A673 (cell line): ENCODE measurements at places on chromosomes 6 and 20. TPM values are rescaled to one million over a fixed set of nuclear protein-coding genes. Genes with fewer than 3 reads are reported as not detected.

The PRKN gene
- 1.2 and 1.3 TPM in 2 replicates for total RNA-seq

DNA sequence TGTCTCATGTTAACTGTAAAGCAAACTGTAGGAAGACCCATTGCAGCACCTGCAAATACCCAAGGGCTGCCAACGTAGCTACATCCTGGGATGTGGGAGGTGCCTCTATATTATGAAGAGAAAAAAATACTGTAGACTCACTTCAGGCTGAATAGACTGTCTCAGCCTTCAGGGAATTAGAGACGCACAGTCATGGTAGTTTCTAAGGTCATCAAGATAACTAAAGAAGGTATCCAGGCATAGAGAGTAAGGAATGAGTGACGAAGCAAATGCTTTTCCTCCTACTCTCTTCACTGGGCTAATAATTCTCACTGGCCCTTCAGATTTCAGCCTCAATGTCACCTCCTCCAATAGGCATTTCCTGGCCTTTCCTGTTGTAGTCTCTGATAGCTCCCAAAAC is 121.6 kb upstream of the ECI2 start:
- no peak for DNase-seq
- H3K4me1 ChIP-seq, result no peaks in the 10 kb centered on the region
- H3K27ac ChIP-seq, result no peak overlapping the region
- H3K27me3 ChIP-seq, result no peaks in the 10 kb centered on the region
- no peak overlapping the region for H3K4me3 ChIP-seq

DNA sequence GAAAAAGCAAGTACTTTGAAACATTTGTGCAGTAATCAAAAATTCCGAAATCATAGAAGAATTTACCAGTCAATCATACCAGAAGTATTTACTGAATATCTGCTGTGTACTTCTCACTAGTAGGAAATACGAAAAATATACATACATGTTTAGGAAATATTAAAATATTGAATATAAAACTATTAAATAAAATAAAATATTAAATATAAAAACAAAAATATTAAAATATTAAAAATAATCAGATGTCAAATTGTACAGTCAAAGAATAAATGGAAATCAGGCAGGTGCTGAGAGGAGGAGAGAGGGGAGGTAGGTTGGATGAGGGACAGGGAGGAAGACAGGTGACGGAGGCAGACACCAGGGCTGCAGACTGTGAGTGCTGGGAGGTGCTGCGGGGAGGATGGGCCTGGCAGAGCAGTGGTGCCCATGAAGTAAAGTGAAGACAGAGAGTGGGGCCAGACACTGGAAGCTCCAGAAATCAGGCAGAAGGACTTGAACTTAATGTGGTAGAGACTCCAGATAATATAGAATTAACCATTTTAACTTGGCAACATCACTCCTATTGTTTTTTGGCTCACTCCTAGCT is 55.9 kb downstream of the PRKN start:
- no peaks in the 10 kb centered on the region for H3K36me3 ChIP-seq
- no peaks in the 10 kb centered on the region for H3K4me1 ChIP-seq
- no peak overlapping the region for H3K4me3 ChIP-seq
- no peak for DNase-seq

DNA sequence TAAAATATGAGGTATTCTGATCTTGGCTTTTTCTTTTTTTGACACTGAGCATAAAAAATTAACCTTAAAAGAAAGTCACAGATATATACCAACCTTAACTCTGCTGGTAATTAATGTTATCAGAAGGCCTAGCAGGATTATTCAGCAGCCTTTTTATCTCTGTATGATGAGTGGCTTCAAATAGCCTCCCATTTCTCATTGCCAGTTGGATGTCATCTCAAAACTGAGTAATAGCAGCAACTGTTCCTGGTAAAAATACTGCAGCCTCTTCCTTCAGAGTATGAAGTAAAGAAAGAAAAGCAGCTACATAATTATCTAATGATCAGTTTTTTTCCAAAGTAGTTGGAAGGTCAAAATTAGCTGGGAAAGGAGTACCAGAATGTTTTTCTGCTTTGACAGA is 24.9 kb upstream of the HDGFL1 start:
- no peaks in the 10 kb centered on the region for H3K27me3 ChIP-seq
- no peaks in the 10 kb centered on the region for H3K4me1 ChIP-seq
- H3K27ac ChIP-seq, result no peak overlapping the region
- DNase-seq, result no peak
- H3K4me3 ChIP-seq, result no peak overlapping the region

The SLC17A2 gene
- total RNA-seq, result not detected in 2 replicates

GRCh38 chr6:141641406-141641805 is 491.3 kb upstream of the GJE1 start:
- no peaks in the 10 kb centered on the region for H3K27me3 ChIP-seq
- no peak overlapping the region for H3K4me3 ChIP-seq
- peak overlapping the region; percentile 80 for H3K27ac ChIP-seq
- H3K4me1 ChIP-seq, result peaks cover 53% of the 10 kb centered on the region

GRCh38 chr6:111468329-111469012 is 14.5 kb downstream of the REV3L start:
- peaks cover 8% of the 10 kb centered on the region for H3K4me1 ChIP-seq
- H3K27me3 ChIP-seq, result no peaks in the 10 kb centered on the region

GRCh38 chr6:18742406-18742805 is 355.3 kb downstream of the RNF144B start:
- H3K4me3 ChIP-seq, result no peak overlapping the region
- H3K27ac ChIP-seq, result peak overlapping the region; percentile 38
- no peak for DNase-seq
- H3K27me3 ChIP-seq, result no peaks in the 10 kb centered on the region
- no peaks in the 10 kb centered on the region for H3K36me3 ChIP-seq

- no peaks in the 10 kb centered on the region for H3K36me3 ChIP-seq
- no peaks in the 10 kb centered on the region for H3K27me3 ChIP-seq
- no peak overlapping the region for H3K4me3 ChIP-seq
Observed at GRCh38 chr6:120894077-120894476, 440.2 kb downstream of the TBC1D32 start.

DNA sequence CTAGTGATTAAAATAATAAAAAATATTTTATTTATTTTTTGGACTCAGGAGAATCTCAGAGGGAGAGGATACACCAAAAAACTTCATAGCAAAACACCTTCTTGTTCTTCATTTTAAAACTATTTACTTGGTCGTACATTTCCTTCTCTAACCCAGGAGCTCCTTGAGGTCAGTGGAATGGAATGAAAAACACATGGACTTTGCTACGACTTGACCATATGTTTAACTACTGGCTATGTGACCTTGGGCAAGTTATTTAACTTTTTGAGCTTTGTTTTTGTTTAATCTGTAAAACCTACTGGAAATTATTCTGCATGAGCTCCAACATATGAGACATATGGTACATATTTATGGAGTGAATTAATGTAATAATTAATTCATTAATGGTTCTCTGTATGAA is 1005.5 kb upstream of the CITED2 start:
- no peak overlapping the region for H3K4me3 ChIP-seq
- H3K36me3 ChIP-seq, result no peaks in the 10 kb centered on the region
- DNase-seq, result no peak
- no peaks in the 10 kb centered on the region for H3K27me3 ChIP-seq

GRCh38 chr6:10391799-10392198 is 23.1 kb downstream of the TFAP2A start:
- no peak overlapping the region for H3K4me3 ChIP-seq
- no peak overlapping the region for H3K27ac ChIP-seq
- DNase-seq, result no peak

GRCh38 chr6:52553719-52554118 is 23.1 kb downstream of the TRAM2 start:
- H3K36me3 ChIP-seq, result no peaks in the 10 kb centered on the region
- peaks cover 42% of the 10 kb centered on the region for H3K4me1 ChIP-seq
- no peaks in the 10 kb centered on the region for H3K27me3 ChIP-seq
- H3K27ac ChIP-seq, result no peak overlapping the region
